ENCODE measurements at places on chromosomes 6 and 20.

DNA sequence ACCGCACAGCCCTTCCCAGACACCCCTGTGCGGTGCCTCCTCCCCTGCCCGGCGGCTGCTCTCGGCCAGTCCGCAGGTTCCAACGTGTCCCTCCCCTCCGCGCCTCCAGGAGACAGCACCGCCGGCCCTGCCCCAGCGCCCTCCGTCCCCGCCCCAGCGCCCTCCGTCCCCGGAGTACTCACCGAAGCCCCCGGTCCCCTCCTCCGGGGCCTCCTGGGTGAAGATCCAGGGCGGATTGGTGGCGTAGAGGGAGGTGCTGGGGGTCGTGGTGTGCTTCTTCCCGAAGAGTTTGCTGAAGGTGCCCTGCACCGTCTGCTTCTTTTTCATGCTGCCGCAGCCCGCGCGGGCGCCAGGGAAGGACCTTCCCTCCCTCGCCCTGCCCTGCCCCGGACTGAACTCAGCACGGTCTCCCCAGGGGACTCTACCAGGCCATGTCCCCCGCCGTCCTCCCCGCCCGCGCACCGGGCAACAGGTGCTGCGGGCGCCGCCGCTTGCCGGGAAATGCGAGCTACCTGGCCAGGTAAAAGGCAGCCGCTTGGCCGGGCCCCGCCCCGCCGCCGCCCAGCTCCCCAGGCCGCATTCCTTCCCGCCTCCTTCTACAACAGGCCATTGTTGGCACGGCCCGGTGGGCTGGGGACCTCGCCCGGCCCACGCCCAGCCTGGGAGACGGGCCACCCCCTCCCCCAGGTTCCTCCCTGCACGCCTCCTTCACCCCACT lies at the start of gene C6orf132:
TSS of gene C6orf132 (minus strand) at position 503 of the 718 bp plus-strand sequence. CDS start at position 327, 176 bp downstream.
- DNase-seq: no peak

DNA sequence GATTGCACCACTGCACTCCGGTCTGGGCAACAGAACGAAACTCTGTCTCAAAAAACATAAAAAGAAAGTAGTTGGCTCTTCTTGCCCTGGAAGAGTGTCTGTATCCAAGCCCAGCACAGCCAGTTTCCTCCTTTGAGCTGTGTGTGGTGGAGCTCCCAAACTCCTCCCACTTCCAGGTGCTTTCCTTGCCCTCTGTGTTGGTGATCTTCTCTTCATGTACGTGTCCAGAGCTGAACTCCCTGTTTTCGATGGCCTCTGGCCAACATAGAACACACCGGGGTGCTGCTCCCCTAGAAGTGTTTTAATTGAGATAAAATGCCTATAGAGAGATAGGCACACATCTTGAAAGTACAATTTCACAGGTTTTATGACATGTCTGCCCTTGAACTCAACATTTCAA lies 16.7 kb upstream of the SGK2 start:
- DNase-seq: no peak

DNA sequence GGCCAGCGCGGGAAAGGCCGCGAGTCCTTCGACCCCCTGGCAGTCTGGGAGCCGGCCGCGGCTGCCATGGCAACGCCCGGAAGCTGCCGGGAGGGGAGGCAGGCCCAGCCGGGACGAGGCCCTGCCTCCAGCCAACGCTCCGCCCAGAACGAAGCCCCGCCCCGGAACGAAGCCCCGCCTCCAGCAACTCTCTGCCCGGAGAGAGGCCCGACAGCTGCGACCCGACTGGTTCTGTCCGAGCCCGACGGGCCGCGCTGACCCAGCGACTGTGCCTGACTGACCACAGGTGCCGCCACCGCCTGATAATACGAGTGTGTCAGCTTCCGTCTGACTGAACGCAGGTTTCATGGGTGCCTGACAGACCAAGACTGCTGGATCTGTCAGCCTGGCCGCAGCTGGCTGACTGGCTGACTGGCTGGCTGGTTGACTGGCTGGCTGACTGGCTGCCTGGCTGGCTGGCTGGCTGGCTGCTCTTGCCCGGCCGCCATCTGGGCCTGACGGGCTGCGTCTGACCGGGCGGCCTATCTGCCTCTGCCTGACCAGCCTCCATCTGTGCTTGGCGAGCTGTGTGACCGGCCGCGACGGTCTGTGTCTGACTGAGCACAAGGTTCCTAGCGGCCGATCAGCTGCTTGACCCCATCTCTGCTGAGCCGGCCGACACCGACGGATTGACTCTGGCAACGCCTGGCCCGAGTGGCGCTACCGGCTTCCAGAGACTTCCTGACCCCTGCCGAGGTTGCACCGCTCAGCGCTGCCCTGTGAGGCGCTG lies 89.7 kb upstream of the EPB41L1 start:
- peak; percentile 69 for DNase-seq

GRCh38 chr6:2529211-2529719 lies 221.5 kb downstream of the MYLK4 start:
- DNase-seq: no peak

DNA sequence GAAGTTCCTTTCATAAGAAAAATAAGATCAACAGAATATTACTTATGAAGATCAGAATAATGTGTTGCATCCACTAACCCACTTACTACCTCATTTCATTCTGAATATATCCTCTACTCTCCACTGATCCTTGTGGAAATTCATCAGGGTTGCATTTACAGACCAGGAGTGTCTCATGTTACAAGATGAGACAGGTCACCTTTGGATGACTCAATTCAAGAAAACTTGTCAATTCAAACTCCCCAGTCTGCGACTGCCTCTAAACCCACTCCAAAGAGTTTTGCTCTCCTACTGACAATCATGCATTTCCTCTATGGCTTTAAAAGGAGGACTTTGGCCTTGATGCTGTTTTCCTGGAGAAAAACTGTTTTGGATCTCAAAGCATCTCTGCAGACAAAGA lies 68.4 kb downstream of the ID4 start:
- DNase-seq: no peak

GRCh38 chr6:45961125-45961524 lies 54.5 kb downstream of the CLIC5 start:
- DNase-seq: peak; percentile 34

GRCh38 chr20:10423735-10424134 lies 10.3 kb downstream of the MKKS start:
- DNase-seq: no peak

DNA sequence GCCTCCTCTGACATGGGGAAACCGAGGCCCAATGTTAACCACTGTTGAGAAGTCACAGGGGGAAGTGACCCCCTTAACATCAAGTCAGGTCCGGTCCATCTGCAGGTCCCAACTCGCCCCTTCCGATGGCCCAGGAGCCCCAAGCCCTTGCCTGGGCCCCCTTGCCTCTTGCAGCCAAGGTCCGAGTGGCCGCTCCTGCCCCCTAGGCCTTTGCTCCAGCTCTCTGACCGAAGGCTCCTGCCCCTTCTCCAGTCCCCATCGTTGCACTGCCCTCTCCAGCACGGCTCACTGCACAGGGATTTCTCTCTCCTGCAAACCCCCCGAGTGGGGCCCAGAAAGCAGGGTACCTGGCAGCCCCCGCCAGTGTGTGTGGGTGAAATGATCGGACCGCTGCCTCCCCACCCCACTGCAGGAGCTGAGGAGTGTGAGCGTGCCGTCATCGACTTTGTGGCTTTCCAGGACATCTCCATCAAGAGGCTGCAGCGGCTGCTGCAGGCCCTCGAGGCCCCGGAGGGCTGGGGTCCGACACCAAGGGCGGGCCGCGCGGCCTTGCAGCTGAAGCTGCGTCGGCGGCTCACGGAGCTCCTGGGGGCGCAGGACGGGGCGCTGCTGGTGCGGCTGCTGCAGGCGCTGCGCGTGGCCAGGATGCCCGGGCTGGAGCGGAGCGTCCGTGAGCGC lies 1.6 kb downstream of the TNFRSF6B start:
- no peak for DNase-seq

GRCh38 chr20:5039255-5039657 lies 37.9 kb upstream of the SLC23A2 start:
- DNase-seq: no peak

GRCh38 chr20:52457826-52458225 lies 266.2 kb upstream of the ZFP64 start:
- DNase-seq: peak; percentile 9

DNA sequence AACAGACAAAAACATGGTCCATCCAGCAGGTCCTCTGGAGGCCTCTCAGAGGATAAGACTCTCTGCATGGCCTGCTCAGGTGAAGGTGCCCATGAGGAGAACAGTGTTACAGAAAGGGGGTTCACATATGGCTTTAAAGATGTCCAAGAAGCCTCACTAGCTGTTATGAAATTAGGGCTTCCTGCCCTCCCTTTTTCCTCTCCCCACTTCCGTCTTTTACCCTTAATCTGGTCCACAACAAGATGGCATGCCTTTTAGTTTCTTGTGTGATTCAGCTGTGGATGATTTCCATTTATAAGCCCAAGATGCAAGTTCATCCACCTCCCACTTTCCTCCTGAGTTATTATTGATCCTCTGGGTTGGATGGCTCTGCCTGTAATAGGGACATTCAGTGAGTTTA lies 14.0 kb downstream of the GCNT2 start:
- DNase-seq: no peak

GRCh38 chr6:123171341-123172115 lies 175.5 kb downstream of the CLVS2 start:
- DNase-seq: no peak

DNA sequence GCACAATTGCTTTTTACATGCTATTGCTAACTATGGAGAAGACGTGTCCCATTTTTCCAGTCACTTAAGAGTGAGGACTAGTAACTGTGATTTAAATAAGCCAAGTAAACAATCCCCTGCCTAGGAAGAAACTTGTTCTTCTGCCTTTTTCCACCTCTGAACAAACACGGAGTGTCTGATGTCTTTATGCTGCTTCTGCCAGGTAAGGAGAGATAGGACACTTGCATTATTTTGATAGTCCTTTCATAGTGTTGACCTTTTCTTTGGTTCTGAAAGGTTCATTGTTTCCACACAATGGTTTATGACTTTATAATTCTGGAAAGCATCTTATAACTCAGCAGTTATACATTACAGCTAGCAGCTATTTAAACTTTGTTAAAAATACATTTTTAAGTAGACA lies 8.4 kb downstream of the LRP11 start:
- no peak for DNase-seq

DNA sequence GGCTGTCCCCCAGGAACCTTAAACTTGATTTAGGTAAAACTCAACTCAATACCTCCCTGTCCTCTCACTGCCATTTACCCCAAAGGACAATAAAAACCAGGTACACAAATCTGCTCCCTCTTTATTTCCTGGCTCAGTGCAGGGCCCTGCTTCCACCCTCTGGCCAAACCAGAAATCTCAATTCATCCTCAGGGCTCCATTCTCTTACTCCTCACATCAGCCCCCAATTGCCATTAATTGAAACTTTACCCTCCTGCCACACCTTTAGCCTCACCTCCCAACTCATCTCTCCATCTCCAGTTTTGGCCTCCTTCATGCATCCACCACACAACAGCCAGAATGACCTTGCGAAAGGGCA lies 10.5 kb downstream of the ZBTB2 start:
- DNase-seq: no peak

DNA sequence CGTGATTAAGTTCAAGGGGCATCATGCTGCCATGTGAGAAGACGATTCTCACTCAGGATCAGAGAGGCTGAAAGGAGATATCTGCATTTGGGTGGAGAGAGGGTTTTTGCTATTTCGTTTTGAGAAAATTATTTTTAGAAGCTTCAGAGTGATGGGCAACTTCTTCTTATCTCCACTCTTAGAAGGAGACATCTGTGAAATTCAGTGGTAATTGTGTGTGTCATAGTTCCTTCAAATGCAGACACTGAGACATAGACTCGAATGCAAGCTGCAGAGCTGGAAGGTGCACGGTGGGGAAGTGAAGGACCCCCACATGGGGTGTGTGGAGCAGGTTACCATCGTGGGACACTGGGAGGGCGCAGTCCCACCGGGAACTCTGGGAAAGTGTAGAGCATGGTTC lies 116.8 kb downstream of the PRND start:
- DNase-seq: no peak

- no peak for DNase-seq
Measured at GRCh38 chr6:53527249-53527765, 17.6 kb downstream of the GCLC start.

GRCh38 chr6:138590796-138591709 lies 91.8 kb upstream of the NHSL1 start:
- DNase-seq: peak; percentile 85

DNA sequence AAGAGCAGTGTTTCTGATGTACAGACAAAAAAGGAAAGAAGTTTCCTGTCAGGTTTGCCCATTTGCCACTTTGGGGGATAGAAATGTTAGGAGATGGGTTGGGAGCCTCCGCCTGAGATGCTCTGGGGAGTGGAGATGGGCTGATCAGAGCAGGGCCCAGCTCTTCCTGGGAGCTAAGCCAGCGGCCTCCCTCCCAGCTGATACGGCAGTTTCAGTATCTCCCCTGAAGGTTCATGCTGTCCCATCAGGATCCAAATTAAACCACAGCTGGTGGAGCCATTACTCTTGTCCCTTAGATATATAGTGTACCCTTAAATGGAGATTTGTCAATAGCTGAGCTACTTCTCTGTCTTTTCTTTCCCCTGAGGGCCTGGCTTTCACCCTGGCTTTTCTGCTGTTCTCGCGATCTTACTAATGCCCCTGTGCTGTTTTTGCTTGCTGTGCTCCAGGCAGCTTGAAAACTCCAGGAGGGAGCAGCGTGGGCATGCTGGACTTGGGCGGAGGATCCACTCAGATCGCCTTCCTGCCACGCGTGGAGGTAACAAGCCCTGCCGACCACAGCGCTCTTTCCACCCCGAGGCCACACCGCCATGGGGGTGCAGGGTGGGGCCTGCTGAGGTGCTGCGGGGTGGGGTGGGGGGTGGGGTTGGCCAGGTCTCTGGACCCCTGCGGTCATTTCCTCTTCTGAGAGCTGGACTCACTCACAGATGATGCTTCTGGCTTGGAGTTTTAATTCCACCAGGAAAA lies 20.9 kb downstream of the ENTPD6 start:
- no peak for DNase-seq

- DNase-seq: no peak
Measured at GRCh38 chr6:169776379-169776778, 25.0 kb downstream of the ERMARD start.

- DNase-seq: no peak
Measured at GRCh38 chr20:47561603-47562583, 60.2 kb downstream of the NCOA3 start.

DNA sequence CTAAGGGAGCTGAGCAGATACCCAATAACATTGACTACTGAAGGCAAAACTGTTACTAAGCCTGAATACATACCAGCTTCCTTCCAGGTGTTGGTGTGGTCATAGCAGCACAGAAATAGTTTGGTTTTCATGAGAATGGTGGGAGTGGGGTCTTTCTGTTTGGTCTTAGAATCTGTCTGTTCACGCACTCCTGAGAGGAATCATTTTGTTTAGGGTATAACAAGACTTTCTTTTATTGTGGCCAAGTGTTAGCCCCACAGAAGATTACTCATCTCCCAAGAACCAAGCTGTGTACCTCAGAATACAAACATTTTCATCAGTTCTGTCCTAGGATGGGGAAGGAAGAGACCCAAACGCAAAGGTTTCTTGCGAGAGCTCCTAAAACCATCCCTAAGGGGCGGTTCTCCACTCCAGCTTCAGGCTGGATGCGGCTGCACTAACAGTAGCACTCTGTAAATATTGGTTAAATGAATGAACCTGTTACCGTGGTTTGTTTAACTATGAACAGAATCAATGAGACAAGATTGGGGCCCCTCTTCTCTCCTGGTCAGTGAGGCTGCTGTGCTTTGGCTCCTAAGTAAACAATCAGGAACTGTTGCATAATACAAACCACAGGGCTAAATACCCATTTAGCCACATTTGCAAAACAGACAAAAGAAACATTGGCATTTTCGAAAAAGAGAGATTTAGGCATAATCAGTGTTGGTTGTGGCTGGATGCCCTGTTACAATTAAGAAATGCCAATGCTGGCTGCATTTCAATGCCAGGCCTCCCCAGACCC lies 44.9 kb downstream of the SNAP25 start:
- DNase-seq: peak; percentile 23

All from fibroblast of mammary gland (primary cell).